GM12878 (cell line): ENCODE measurements at places on chromosomes 4 and X. TPM values are rescaled to one million over a fixed set of nuclear protein-coding genes. Genes with fewer than 3 reads are reported as not detected.

- H3K27ac ChIP-seq: no peak overlapping the region
- peaks cover 3% of the 10 kb centered on the region; the same call in 1 of the 2 replicates for H3K36me3 ChIP-seq
- DNase-seq: no peak
- peaks cover 31% of the 10 kb centered on the region for H3K4me1 ChIP-seq
Observed at GRCh38 chrX:119622356-119623232, 16.4 kb upstream of the NKRF start.

Gene CD38
- polyA plus RNA-seq: 15.9 and 19.4 TPM in 2 replicates

GRCh38 chr4:148081745-148082144 lies 349.9 kb downstream of the ARHGAP10 start:
- DNase-seq: no peak
- no peaks in the 10 kb centered on the region; the same call in 1 of the 2 replicates for H3K36me3 ChIP-seq
- no peak overlapping the region for H3K4me3 ChIP-seq
- no peaks in the 10 kb centered on the region for H3K27me3 ChIP-seq
- H3K27ac ChIP-seq: no peak overlapping the region

DNA sequence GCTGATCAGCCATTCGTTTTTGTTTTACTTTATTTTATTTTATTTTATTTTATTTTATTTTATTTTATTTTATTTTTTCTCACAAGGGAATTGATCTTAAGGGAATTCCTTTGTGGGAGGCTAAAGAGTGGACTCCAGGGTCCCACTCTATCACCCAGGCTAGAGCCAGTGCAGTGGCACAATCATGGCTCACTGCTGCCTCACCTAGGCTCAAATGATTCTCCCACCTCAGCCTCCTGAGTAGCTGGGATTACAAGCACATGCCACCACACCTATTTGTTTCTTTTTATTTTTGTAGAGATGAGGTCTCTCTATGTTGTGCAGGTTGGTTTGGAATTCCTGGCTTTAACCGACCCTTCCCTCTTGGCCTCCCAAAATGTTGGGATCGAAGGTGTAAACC lies 17.5 kb upstream of the PABPC4L start:
- no peaks in the 10 kb centered on the region for H3K27me3 ChIP-seq
- H3K4me3 ChIP-seq: no peak overlapping the region
- no peak for DNase-seq
- H3K4me1 ChIP-seq: no peaks in the 10 kb centered on the region
- no peaks in the 10 kb centered on the region for H3K36me3 ChIP-seq

DNA sequence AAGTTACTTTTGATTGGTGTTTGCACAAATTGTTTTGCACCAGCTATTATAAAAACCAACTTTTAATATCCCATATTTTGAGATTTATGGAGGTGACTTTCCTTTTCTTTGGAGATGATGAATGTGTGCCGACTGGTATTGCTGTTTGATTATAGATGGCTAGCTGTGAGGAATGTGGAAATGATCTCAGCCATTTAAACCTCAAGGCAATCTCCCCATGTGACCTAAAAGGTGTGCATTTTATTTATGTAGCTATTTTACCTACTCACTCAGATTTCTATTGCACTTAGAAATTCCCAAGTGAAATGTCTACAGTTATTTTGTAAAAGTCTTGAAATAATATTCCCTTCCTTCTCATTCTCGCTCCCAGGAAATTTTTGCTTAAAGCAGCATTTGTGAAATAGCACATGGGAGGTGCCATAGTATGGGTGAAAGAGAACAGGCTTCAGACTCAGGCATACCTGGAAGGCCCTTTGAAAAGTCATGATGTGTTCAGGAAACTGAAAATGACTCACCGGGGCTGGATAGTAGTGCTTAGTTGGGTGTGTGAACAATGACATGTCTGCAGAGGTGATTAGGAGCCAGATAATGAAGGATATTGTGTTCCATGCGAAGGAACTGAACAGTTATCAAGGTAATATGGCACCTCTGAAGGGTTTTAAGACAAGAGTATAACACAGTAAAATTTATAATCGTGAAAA lies 247.6 kb downstream of the CBLL2 start:
- H3K4me1 ChIP-seq: no peaks in the 10 kb centered on the region
- H3K4me3 ChIP-seq: no peak overlapping the region
- H3K36me3 ChIP-seq: no peaks in the 10 kb centered on the region
- H3K27ac ChIP-seq: no peak overlapping the region
- H3K27me3 ChIP-seq: no peaks in the 10 kb centered on the region
- no peak for DNase-seq
